NCI-H1436 (cell line): ENCODE measurements at places on chromosomes 6 and 20.

DNA sequence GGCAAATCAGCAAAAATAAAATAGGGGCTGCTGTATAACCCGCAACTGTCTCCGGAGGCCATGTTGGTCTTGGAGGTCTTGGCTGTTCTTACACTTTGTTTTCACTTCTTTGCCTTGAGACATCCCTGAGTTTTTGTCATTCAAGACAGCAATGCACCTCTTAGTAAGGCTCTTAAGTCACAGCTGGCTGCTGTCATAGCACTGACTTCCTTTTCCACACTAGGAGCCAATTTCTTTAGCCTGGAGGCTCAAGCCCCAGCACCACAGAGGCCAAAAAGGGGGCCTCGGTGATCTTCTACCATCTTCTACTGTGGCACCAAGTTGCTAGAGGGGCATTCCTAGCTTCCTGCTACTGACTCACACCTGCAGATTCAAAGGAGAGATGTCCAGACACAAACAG lies 536.3 kb downstream of the CDH26 start:
- no peak for DNase-seq

- DNase-seq, result no peak
Observed at GRCh38 chr6:30547454-30547853, 8.8 kb downstream of the GNL1 start.

- no peak for DNase-seq
Observed at GRCh38 chr6:18245642-18246041, 18.7 kb downstream of the DEK start.

- DNase-seq, result no peak
Observed at GRCh38 chr20:30513050-30513628, 744.3 kb upstream of the DEFB115 start.

DNA sequence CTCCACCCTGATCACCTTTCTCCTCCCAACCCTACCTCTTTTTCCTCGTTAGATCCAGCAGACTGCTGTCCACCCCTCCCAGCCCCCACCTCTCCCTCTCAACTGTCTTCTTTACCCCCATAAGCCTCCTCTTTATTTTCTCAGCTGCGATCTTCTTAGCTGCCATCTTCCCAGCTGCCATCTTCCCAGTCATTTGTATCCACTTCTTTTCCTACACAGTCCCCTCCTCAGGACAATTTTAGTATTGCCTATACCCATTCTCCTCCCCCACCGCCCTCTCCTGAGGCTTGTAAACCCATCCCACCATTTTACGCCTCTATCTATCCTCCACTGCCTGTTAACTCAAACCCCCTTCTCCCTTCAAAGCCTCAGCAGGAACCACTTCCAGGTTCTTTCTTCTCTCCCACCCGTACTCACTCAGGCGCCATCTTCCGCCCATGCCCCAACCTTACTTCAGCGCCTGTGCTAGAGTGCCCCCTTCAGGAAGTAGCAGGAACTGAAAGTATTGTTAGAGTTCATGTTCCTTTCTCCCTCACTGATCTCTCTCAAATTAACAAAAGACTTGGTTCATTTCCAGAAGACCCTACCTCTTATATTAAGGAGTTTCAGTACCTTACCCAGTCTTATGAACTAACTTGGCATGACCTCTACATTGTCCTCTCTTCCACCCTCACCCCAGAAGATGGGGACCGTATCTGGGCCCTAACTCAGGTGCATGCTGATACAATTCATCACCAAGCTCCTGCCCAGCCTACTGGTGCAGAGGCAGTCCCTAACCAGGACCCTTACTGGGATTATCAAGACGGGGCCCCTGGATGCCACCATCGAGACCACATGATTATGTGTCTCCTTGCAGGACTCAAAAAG lies 236.0 kb downstream of the ADGRG6 start:
- DNase-seq, result peak; percentile 30

- DNase-seq, result no peak
Observed at GRCh38 chr6:157014871-157015270, 237.7 kb downstream of the ARID1B start.

DNA sequence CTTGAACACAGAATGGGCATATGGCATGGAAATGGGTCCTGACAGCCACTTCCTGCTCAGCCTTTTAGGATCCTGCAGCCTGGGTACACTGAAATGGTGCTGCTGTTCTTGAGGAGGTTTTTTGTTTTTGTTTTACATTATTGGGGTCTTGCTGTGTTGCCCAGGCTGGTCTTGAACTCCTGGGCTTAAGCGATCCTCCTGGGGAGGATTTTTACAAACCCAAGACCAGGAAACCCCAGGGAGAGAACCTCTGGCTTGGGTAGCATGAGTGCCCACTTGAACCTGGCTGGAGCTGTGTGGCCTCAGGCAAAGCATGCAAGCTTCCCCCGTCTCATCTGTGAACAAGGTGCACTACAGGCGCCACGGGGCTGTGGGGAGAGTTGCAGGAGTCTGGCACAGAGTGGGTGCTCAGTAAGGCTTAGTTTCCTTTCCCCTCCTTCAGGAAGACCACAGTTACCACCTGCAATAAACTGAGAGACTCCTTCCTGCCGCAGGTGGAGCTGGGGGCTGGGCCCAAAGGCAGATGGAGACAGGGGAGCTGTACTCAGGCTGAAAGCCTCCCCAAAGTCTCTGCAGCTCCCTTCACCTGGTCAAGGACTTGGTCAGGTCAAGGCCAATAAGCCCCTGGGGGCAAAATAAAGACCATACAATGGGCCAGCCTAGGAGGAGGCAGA lies 1.8 kb downstream of the SLA2 start:
- DNase-seq, result no peak

- no peak for DNase-seq
Observed at GRCh38 chr6:6892744-6893583, 214.8 kb upstream of the RREB1 start.

- DNase-seq, result no peak
Observed at GRCh38 chr6:35493307-35493983, 3.4 kb downstream of the TEAD3 start.

DNA sequence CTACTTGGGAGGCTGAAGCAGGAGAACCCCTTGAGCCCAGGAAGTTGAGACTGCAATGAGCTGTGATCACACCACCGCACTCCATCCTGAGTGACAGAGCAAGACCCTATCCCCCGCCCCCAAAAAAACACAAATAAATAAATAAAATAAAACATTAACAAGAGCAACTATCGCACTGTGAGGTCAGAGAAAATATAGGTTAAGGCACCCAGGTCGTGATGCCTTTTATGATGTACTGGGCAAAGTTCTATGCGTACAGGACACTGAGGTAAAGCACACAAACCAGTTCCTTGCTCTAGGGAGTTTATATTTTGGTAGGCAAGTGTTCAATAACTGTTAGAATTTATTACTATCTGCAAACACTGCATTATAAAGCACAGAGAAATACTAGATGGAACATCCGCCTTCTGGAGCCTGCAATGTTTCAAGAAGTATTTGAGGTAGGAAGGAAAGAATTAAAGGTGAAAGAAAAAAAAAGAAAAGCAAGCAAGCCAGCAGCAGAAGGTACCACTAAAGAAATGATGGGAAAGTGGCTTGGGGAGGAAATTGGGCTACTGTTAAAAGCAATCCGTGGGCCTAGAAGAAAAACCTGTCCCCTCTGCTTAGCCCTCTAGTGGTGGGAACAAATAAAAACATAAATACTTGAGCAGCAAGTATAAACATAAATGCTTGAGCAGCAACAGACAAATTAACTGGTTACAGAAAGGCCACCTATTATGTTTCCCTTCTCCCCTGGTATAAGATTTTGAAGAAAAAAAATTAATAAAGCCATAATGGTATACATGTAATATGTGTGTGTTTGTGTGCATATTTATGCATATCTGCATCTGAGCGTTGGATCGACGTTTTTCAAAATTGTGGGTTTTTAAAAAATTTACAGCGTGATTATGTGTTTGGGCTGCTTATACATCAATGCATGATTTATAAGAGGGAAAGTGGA lies 128.0 kb downstream of the PHACTR1 start:
- peak; percentile 43 for DNase-seq

GRCh38 chr6:33502486-33502885 lies 48.1 kb downstream of the ZBTB9 start:
- DNase-seq, result no peak

DNA sequence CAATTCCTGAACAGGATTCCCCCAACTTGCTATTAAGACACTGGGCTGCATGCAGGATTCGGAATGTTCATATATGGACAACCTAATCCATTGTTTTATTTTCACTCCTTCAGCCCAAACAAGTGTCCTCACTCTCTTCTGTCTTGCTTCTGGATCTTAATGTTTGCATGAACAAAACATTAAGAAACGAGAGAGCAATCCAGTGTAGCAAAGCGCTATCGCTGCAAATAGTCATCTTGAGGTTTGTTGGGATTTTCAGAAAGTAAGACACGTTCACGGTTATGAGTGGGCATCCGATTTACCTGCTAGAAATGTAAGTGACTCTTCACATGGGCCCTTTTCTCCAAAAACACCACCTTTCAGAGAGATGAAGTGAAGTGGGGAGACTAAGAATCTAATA lies 156.4 kb downstream of the MBOAT1 start:
- DNase-seq, result no peak

DNA sequence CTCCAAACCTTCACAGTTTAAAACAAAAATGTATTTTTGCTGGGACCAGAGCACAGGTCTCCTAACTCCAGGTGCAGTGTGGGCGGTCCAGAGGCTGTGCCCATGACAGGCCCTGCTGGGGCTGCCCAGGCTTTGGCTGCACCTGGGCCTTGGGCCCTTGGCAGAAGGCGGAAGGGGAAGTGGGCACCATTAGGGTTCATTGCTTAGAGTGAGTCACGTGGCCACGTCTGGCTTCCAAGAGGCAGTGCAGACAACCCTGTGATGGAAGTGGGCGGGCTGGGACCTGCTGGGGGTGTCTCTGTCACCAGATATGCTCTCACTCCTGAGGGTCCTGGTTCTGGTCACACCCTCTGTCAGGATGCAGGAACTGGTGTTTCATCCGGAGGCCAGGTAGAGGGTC lies 302.2 kb downstream of the QKI start:
- no peak for DNase-seq

- no peak for DNase-seq
Observed at GRCh38 chr6:42970871-42971612, 7.9 kb downstream of the PEX6 start.

DNA sequence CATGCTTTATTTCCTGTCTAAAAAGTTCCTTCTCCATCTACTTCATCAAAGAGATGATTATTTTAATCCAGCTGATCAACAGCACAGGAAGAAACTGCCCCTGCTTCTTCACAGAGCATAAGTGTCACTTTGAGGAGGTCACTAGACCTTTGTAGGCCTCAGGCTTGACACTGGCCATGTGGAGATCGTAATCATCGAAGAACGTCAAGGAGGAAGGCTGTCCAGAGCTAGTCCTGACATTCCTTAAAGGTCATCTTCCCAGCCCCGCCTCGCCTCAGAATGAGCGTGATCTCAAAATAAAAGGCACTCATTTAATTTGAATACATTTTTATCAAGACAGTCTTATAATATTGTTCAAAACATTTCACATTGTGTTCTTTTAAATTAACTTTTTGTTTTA lies 445.7 kb upstream of the CDH4 start:
- DNase-seq, result no peak
